Inflammatory macrophage treated with lipopolysaccharide for 4 hours (primary cell): ENCODE measurements at places on chromosomes 4 and X.

DNA sequence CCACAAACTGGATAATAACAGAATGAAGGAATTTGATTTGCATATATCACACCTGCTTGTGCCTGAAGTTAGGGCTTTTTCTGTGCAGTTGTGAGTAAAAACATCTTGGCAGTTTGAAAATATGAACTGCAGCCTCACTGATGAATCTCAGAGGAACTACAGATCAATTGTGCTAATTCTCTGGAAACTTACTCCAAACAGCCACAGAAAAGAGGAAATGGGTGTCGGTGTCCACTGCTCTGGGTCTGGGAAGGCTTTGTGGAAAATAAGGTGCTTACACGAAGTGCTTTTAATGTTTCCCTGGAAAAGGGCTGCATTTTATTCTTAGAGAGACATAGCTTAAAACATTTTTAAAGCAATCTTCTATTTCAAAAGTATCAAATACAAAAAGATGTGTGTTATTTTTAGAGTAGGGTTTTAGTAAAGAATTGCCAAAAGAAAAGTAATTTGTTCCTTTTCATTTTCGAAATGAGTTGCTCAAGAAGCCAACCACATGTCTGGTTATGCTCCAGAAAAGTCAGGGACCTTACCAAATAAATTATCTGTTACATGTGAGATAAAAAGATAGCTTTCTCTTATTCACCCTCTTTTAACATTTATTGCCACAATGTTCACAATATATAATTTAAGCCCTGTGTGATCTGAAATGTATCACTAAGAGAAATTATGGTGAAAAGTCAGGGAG lies 240.1 kb downstream of the FRAS1 start:
- peak; percentile 53 for DNase-seq

GRCh38 chr4:81031796-81032551 lies 1.5 kb downstream of the BMP3 start:
- DNase-seq = no peak

- DNase-seq = no peak
Observed at GRCh38 chr4:164856396-164856795, 20.6 kb upstream of the APELA start.

DNA sequence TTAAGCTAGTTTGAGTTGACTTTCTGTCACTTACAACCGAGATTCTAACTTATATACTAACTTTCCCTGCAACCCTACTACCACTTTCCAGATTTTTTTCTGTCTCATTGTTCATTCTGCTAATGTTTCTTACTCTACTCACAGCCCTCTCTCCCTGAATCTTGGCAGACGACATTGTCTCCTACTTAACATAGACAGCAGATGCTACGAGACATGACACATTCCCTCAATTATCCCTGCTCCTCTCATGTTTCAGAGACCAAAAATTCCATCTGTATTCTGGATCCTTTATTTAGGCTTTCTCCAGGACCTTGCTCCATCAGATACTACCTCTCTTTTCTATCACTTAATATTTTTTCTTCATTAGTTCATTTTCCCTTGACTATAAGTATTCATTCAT lies 379.1 kb upstream of the TEX13C start:
- no peak for DNase-seq

- DNase-seq = no peak
Observed at GRCh38 chrX:3393178-3393577, 46.7 kb upstream of the MXRA5 start.

GRCh38 chrX:107713543-107714205 lies 61.9 kb downstream of the TSC22D3 start:
- no peak for DNase-seq

DNA sequence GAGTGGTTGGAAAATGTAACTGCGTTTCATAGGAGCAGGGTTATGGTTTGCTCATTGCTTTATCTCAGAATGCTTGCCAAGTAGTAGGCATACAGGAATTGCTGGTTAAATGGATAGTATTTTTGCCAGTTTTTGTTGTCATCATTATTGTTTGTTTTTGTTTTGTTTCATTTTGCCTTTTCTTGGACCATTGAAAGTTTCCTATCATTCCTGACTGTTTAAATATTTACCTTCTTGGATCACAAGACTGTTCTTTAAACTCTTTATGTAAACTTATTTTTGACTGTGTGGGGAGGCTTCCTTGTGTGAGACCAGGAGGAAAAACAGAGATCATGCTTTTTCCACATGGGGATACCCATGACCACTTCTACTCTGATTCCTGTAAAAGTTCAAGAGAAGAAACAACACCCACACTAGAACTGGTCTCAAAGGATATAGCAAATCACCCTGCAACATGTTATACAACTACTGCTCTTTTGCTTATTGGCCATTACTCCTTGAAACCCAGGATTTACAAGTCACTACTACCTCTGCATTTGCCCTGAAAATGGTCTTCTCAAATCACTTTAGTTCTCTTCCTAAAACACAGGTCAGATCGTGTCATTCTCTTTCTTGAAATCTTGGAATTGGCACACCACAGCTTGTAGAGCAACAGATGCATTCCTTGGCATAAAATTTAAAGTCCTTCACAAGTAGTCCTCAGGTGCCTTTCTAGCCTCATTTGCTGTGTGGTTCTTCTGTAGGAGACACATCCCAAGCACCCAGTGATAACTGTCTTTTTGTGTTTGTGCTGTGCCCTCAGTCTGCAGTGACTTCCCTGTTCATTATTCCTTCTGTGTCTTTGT lies 51.3 kb downstream of the FNIP2 start:
- DNase-seq = peak; percentile 61

- no peak for DNase-seq
Observed at GRCh38 chr4:122826079-122826527, 528 bp upstream of the FGF2 start.

- DNase-seq = peak; percentile 11
Observed at GRCh38 chrX:140572724-140573123, 67.9 kb upstream of the SOX3 start.

DNA sequence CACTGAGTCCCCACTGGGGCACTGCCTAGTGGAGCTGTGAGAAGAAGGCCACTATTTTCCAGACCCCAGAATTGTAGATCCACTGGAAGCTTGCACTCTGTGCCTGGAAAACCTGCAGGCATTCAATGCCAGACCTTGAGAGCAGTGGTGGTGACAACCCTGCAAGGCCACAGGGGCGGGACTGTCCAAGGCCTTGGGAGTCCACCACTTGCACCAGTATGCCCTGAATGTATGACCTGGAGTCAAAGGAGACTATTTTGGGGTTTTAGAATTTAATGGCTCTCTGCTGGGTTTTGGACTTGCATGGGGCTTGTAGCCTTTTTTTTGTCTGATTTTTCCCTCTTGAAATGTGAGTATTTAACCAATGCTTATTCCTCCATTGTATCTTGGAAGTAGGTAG lies 145.8 kb downstream of the MSN start:
- DNase-seq = no peak
